Endodermal cell (in vitro differentiated cells): ENCODE measurements at places on chromosomes 13 and 19.
A peak's percentile ranks its signal among the peaks of the same experiment; 100 is the strongest.

DNA sequence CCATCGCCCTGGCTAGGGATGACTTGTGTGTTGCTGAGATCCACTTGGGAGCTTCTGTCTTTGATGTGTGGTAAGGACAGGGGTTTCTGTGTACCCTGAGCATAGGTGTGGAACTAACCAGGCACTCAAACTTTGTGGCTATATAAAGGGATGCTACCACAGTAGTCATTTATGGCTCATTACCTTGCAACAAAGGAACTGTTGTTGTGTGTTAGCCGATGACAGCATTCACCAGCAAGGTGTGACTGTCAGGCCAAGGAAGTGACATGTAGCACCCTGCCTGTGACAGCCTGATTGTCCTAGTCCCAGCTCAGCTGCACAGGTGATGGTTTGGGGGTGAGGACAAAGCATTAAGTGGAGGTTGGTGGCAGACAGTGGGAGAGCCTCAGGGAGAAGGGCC is 73.6 kb downstream of the COG3 start:
- DNase-seq, result no peak

DNA sequence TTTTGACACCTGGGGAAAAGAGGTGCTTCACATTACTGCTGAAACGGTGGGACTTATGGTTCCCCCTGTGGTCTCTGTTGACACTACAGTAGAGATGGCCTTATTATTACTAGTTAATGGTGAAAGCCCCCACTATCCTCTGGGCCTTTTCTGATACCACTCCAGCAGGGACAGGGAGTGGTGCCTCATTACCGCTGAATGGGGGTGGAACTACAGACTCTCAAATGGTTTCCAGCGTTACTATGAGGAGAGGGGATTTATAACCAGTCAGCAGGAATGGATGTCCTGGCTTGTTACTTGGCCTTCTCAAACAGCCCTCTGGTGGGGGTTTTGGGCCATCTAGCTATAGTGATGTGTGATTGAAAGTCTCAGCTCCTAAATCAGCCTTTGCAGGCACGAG is 96.7 kb upstream of the DIAPH3 start:
- peak; percentile 73 for DNase-seq

DNA sequence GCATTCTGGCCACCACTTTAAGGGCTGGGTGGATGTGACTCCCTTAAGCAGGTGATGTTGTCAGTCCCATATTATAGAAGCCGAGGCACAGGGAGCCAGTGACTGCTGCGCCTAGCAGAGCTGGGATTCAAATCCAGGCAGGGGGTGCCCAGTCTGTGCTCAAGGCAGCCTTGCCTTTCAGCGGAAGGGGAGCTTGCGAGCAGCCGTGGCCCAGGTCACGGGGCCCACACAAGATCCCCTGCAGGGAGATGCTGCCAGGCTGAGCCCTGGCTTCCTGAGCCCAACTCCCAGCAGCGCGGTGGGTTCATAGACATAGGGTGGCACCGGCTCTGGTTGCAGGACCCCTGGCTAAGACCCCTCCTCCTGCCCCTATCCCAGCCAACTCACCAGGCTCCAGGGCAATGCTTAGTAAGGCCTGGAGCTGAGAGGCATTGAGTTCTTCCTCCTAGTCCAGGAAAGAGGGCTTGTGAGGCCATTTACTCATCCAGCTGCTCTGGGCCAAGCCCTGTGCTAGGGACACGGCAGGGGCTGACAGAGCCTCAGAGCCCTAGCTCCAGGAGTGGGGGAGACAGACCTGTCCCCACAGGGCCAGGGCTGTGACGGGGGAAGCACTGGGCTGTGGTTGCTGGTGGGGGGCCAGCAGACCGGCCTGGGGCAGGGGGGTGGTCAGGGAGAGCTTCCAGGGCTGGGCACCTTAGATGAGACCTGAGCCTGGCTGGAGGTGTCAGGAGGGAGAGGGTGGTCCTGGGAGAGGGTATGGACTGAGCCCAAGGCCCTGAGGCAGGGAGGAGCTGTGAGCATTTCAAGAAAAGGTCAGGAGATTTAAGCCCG is 9.6 kb downstream of the CAPN12 start:
- peak; percentile 72 for DNase-seq

DNA sequence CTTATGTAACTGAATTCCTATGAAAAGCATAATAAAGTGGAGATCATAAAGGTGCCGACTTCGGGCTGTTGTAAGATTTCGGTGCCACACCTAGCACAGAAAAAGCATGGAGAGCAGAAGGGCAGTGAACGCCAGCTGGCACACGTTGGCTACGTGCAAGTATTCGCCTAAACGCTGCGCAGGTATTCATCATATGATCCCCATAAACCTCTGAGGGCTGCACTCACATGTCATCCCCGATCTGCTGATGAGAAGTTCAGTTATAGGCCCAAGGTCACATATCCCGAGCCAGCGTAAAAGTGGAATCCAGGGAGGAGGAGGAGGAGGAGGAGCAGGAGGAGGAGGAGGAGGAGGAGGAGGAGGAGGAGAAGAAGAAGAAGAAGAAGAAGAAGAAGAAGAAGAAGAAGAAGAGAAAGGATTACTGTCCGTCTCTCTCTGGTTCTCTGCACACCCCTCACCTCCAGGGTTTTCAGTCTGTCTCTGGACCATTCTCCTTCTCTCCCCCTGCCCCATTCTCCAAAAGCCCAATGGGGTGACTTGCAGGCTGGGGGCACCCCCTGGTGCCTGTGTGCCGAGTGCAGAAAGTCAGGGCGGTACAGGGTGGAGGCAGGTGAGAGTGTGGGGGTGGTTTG is 18.6 kb upstream of the CYP2S1 start:
- peak; percentile 15 for DNase-seq

- no peak for DNase-seq
These were observed 6.0 kb upstream of the SIGLEC12 start for GRCh38 chr19:51507640-51508058.

GRCh38 chr19:9044449-9044848 is 34.2 kb upstream of the MUC16 start:
- no peak for DNase-seq

DNA sequence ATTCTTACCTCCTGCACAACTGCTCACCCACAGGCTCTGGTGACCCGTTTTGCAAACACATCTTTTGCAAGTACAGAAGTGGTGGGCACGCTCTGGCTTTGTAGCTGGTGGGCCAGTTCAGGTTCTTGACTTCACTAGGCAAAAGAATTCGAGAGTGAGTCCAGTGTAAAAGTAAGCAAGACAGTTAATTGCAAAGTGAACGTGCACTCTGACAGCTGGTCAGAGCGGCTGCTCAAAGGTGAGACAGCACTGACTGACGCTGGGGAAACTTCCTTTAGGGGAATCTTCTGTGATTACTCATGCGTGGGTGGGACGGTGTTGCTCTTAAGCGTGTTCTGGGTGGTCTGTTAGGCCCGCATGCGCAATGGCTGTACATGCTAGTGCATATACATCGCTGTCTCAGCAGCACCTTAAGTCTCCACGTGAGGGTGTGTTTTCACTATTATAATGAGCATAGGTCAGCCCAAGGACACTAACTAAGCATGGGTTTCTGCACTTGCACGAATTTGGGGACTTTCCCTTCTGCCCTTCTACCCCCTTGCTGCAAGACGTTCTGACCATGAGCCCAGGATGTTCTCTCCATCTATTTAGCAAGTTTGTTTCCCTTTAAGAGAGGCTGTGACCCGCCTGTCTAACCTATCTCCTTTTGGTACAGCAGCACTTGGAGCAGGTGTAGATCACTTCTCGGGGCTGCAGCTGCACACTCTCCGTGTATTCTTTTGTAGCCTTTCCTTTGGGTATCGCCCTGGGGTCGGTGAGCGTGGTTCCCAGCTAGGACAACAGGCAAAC is 30.2 kb upstream of the CD33 start:
- no peak for DNase-seq

- DNase-seq, result peak; percentile 90
These were observed 5.6 kb upstream of the SYDE1 start for GRCh38 chr19:15101479-15102082.

DNA sequence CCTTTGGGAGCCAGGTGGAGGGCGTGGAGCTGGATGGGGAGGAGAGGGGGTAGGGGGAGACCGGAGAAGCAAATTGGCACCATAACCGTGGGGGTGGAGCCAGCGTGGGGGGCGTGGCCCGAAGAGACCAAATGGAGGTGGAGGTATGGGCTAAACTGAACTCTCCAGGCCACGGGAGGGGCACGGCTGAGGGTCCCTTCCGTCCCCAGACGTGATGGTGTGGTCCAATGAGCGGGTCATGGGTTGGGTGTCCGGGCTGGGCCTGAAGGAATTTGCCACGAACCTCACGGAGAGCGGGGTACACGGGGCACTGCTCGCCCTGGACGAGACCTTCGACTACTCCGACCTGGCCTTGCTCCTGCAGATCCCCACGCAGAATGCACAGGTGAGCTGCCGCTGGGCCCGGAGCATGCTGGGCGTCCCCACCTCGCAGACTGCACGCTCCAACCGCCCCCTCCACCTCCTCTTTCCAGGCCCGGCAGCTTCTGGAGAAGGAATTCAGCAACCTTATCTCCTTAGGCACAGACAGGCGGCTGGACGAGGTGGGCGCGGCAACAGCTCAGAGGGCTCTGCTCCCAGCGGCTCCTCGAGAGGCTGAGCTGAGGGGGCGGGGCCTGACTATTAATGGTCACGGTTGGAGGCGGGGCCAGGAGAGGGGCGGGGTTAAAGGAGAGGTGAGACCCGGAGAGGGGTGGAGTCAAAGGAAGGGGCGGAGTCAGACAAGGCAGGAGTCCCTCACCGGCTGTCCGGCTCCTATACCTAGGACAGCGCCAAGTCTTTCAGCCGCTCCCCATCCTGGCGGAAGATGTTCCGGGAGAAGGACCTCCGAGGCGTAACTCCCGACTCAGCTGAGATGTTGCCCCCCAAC is 6.2 kb downstream of the HRC start:
- DNase-seq, result peak; percentile 100

DNA sequence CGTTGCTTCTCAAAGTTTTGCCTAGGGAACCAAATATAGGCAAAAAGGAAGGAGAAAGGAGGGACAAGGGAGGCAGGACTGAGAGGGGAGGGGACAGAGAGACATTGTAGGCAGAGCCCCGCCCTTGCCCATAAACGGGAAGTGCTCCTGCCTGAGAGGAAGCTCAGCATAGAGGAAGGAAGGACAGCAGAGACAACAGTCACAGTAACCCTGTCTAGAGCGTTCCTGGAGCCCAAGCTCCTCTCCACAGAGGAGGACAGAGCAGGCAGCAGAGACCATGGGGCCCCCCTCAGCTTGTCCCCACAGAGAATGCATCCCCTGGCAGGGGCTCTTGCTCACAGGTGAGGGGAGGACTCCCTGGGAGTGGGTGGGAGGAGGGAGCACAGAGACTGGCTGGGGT is at the start of gene CEACAM21:
CEACAM21 (plus strand) TSS at position 169 of the 400 bp plus-strand sequence; CDS start at position 278, 109 bp downstream.
- DNase-seq, result no peak

- peak; percentile 81 for DNase-seq
These were observed 332.2 kb upstream of the SGCG start for GRCh38 chr13:22848539-22849052.

DNA sequence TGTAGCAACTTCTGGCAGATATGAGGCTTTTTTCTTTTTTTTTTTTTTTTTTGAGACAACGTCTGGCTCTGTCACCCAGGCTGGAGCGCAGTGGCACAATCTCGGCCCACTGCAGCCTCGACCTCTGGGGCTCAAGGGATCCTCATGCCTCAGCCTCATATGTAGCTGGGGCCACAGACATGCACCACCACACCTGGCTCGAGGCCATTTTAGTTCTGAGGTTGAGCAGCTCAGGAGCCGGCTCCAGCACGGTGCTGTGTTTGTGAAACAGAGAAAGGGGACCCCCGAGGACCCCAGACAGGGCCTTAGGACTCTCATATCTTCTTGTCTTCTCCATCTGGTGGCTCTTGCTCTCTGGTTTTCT is 3.4 kb upstream of the FLT3LG start:
- no peak for DNase-seq

DNA sequence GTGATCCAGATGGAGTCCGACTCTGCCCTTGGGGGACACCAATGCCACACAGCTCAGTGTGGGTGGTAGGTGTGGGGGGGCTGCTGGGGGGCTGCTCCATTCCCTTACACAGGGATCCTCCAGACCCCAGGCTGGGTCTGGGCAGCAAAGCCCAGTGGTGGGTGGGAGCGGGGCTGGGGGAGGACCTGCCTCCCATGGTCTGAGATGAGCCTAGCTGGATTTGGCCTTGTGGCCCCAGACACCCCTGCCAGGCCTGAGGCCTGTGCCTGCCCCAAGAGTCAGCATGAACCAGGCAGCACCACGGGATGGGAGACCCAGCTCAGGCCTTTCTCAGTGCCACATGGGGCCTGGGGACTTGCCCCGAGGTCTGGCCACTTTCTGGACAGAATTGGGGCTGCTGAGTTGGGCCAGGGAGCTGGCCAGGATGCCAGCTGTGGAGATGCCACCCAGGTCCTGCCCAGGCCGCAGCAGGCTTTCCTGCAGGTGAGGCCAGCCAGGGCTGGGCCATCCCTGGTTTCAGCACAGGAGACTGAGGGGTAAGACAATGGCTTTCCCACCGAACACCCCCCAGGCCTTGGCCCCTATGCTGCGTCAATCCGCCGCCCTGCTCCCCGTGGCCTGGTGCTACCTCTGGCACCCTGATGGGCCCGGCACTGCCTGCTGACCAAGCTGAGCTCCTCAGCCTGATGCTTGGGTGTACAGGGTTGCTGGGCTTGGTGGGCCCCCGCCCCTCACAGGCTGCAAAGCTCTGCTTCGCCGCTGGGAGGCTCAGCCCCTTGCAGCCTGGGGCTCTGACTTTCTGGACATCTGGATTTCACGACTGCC is 24.2 kb downstream of the CEBPG start:
- peak; percentile 80 for DNase-seq

- peak; percentile 75 for DNase-seq
These were observed at the start of gene TMEM59L for GRCh38 chr19:18612772-18613588. TSS of gene TMEM59L (plus strand) at chr19:18612870. CDS start at chr19:18612959, 89 bp downstream.

- no peak for DNase-seq
These were observed 339.1 kb downstream of the ZNF536 start for GRCh38 chr19:30711296-30711695.

DNA sequence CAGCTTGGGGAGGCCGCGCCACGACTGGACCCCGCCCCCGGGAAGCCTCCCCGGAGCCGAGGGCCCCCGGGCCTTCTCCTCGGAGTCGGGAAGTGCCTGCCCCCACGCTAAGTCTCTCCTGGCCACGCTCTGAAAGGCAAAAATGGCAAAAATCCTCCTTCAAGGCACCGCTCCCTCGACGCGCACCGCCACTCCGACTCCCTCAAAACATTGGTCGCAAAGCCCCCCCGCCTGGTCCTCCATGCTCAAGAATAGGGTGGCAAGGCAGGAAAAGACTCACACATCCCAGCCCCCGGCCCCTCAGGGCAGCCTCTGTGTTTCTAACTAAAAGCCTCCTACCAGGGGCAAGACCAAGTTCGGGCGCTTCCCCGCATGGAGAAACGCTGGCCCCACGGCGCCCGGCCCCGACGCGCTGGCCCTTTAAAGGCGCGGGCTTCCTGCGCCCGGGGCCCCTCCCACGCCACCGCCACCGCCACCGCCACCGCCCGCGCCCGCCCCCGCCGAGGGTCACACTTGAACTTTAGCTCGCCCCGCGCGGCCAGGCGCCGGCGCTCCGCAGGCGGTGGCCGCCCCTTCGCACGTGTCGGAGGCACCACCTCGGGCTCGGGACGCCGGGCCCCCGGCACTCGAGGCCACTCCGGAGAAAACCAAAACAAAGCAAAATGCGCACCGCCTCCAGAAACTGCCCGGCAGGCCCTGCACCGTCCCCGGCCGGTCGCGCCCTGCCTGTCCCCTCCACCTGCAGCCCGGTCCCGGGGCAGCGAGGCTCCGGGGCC is 1.9 kb downstream of the FOXO1 start:
- peak; percentile 82 for DNase-seq
